NCI-H526 treated with DMSO at 0.1 percent for 48 hours (cell line): ENCODE measurements at places on chromosomes 11 and 22.
A peak's percentile ranks its signal among the peaks of the same experiment; 100 is the strongest.

GRCh38 chr22:41595703-41596102 is 6.1 kb upstream of the PMM1 start:
- no peak for DNase-seq

DNA sequence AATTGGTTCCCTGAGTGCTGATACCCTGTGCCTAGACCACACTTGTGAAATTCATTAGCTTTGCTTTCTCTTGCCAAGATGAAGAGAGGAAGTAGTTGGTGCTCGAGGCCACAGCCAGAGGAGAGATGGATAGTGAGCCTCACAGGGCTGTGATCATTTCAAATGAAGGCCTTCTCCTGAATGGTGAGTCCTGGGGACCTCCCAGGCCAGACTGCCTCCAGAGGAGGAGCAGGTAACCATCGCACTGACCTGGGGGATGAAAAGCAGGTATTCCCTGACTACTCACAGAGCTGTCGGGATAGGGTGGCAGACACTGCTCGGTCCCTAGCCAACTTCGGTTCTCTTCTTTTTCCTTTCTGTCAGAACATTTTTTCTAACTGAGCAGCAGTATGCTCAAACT is 4.8 kb upstream of the FXYD6 start:
- DNase-seq, result no peak

DNA sequence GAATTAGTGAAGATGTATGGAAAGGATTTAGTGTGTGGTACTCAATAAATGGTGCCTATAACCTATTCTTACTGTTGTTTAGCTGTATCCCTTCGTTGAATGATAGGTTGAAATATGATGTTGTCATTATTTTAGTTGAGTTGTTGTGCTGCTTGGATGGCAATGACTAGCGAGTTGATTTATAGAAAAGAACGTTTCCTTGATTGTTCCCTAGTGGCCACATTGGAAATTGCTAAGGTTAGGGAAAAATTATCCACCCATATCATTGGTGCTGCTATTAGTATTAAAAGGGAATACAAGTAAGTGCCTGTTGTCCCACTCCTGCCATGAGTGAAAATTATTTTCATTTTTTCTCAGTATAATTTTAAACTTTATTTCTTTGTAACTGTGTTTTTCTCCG is 14.5 kb downstream of the EMSY start:
- DNase-seq, result no peak

- DNase-seq, result no peak
Measured at GRCh38 chr11:1073851-1074243, 827 bp upstream of the MUC2 start.

GRCh38 chr11:97751952-97752351 is 1268.8 kb upstream of the CNTN5 start:
- DNase-seq, result no peak

- DNase-seq, result peak; percentile 22
Measured at GRCh38 chr11:12692229-12693075, 18.2 kb downstream of the TEAD1 start.

DNA sequence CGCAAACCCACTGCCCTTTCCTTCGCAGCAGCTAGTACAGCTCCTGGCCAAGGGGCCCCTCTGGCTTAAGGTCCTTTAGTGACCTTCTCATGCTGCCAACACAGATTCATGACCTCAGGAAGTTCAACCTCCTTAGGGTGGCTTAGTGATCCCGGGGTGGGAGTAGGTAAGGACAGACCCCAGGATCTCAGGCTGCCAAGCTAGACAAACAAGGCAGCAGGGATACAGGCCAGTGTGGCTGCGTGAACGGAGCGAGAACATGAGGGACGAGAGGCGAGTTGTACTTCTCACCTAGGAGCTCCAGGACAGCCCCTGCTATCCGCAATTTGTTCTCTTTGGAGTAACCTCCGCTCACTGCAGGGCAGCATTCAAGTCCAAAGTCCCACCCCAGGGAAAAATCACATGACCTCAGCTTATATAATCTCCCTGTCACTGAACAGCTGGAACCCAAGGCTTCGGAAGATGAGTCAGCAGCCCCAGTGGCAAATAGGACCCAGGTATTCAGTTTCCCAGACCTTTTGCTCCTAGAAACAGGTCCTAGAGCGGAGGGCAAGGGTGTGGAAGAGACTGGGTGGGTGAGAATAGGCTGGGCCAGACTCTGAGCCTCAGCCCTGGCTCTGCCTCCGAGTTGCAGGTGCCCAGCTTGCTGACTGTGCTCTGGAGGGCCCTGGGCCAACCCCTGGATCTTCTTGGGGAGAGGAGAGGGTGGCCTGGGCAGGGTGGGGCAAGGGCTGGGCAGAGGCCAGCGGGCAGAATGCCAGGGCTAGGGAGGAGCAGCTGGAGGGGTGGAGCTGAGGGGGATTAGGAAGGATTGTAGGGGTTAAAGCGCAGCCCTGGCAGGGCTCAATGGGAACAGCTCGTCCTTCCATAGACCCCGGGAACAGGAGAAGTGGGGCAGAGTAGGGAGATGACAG is 13.1 kb downstream of the USP2 start:
- DNase-seq, result peak; percentile 78

- no peak for DNase-seq
Measured at GRCh38 chr11:71309181-71309580, 56.8 kb upstream of the SHANK2 start.

- DNase-seq, result no peak
Measured at GRCh38 chr11:76628408-76628947, 42.1 kb downstream of the LRRC32 start.

- peak; percentile 18 for DNase-seq
Measured at GRCh38 chr11:7251836-7252682, at the start of gene SYT9. Gene SYT9, plus strand, starts transcription at chr11:7251904. Its CDS starts 283 bp downstream, at chr11:7252187.

DNA sequence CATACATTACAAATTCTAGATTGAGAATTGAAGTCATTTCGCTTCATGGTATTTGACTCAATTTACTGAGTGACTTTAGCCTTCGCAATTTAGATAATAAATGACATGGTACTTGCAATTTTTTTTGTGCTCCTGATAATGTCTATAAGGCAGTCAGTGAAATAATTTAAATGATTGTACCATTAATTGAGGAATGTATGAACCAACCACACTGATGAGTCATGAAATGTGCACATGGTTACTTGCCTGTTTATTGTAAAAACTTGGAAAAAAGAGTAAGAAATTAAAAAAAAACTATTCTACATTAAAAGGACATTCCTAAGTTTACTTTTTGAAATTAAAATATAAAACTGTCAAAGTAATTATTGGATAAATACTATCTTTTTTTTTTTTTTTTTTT is 43.3 kb downstream of the DNAJC24 start:
- no peak for DNase-seq

GRCh38 chr22:45317551-45318167 is 7.9 kb downstream of the FAM118A start:
- DNase-seq, result no peak

- DNase-seq, result no peak
Measured at GRCh38 chr11:44112091-44112821, 16.8 kb downstream of the EXT2 start.

DNA sequence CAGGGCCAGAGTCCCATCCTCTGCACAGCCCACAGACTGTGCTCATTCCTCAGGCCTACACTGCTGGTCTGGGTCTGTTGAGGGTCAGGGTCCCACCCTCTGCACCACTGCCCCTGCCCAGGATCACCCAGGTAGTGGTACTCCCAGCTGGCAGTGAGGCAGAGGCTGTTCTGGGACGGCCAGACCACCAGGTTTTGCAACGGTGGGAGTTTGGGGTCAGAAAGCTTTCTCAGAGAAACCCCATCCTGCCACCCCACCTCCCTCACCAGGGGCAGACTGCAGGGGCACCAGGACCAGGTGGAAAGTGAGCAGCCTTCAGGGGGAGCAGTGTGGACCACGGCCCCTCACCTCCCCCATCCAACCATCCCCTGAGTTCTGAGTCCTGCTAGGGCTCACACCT is 10.8 kb downstream of the NPTXR start:
- DNase-seq, result no peak
